Progenitor cell of endocrine pancreas (in vitro differentiated cells): ENCODE measurements at places on chromosomes 12 and 14.
A peak's percentile ranks its signal among the peaks of the same experiment; 100 is the strongest.

GRCh38 chr12:74321381-74321780, 216.3 kb upstream of the ATXN7L3B start:
- no peak for DNase-seq

- no peak for DNase-seq
These were observed 126.4 kb downstream of the SCN8A start for GRCh38 chr12:51717326-51717925.

GRCh38 chr12:116443821-116444589, 115.2 kb upstream of the MAP1LC3B2 start:
- no peak for DNase-seq

- DNase-seq, result peak; percentile 39
These were observed 25.8 kb upstream of the STRAP start for GRCh38 chr12:15856097-15856982.

GRCh38 chr12:116556964-116557698, 2.0 kb upstream of the MAP1LC3B2 start:
- DNase-seq, result no peak

DNA sequence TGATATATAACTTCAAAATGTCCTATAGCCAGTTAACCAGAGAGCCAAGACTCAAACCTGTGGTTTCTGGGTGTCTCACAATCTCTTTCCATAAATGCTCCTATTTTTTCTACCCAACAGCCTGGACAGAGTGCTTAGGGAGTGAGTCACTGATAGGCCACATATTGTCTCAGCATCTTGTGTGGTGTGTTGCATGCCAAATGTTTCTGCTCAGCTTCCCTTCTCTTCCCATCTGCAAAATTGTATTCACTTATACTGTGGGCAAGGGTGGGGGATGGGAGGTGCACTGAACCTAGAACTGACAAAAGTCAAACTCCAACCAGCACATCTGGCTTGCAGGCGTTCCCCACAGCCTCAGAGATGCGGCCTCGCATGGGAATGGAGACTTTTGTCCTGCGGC, 123.3 kb downstream of the KCNA5 start:
- DNase-seq, result no peak

- peak; percentile 49 for DNase-seq
These were observed 129.2 kb downstream of the GCH1 start for GRCh38 chr14:54773171-54774006.

DNA sequence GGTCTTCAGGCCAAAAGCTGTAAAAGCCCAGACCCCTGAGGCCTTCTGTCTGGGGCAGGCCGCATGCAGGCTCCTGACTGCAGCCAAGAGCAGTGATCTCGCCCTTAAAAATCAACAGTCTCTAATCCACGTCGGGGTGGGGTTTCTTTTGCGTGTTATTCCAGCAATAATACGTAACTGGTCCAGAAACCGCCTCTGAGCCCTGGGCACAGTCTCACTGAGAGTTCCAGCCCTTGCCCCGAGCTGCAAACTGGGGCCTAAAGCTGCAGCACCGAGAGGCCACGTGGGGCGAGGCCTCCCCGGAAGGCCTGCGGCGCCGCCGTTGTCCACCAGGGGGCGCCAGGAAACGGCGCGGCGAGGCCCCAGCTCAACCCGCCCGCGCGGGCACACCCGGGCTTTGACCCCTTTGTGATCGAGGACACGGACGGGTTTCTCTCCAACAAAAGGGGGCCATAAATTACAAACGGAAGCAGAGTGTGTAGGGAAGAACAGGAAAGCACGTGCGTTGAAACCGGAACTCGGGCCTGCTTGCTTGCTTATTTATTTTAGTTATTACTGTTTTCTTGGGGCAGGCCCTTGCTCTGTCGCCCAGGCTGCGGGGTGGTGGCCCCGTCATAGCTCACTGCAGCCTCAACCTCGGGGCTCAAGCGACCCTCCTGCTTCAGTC, 87.2 kb downstream of the NINJ2 start:
- peak; percentile 91 for DNase-seq

- no peak for DNase-seq
These were observed 587 bp downstream of the SELPLG start for GRCh38 chr12:108633081-108633533.

GRCh38 chr12:107331471-107331870, 238.1 kb upstream of the CRY1 start:
- DNase-seq, result no peak

DNA sequence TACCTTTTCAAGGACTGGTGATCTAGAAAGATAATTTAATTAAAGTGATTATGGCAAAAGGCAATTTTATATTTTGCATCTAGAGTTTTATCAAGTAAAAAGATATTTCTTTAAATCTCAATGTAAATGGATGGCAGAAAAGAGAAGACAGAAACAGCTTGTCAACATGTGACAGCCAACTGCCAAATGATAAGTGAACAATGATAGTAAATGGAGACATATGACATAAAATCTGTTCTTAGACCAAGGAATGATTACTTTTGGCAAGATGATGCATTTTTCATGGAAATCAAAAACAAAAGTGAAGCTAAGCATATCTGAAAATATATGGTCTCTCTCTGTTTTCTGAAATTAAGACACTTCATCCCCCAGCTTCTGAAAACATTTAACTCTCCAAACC, 1730.7 kb upstream of the FLRT2 start:
- DNase-seq, result no peak

GRCh38 chr12:84375449-84376170, 537.0 kb downstream of the SLC6A15 start:
- no peak for DNase-seq

DNA sequence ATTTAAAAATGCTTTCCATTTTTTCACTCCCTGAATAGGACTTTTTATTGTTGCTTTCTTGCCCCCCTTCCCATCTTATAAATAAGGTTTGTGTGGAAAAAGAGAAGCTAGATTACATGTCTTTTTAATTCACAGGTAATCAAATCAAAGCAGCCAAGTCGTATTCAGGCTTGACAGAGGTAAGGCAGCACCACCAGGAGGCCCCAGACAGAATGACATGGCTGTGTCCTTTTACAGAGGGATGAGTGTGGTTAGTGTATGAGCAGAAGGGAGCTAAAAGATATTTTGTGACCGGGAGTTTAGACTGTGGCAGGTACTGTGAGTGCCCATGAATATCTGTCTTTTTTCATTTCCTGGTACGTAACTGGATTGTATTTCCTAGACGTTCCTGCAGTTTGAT, 596.1 kb downstream of the ETNK1 start:
- DNase-seq, result no peak

- no peak for DNase-seq
These were observed 535.3 kb upstream of the TMEM132C start for GRCh38 chr12:127731657-127732056.

GRCh38 chr14:87181288-87181687, 811.7 kb downstream of the GALC start:
- no peak for DNase-seq

- DNase-seq, result no peak
These were observed 206.4 kb upstream of the GZMB start for GRCh38 chr14:24840204-24840893.

DNA sequence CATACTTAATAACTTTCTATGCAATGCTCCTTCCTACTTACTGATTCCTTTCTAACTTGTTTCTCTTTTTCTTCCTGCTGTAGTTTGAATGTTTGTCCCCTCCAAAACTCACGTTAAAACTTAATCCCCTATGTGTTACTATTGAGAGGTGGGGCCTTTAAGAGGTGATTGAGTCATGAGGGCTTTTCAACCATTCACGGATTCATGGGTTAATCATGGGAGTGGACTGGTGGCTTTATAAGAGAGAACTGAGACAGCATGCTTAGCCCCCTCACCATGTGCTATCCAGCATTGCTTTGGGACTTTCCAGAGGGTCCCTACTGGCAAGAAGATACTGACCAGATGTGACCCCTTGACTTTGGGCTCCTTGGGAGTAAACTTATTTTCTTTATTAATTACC, 66.0 kb upstream of the TRIM9 start:
- no peak for DNase-seq

DNA sequence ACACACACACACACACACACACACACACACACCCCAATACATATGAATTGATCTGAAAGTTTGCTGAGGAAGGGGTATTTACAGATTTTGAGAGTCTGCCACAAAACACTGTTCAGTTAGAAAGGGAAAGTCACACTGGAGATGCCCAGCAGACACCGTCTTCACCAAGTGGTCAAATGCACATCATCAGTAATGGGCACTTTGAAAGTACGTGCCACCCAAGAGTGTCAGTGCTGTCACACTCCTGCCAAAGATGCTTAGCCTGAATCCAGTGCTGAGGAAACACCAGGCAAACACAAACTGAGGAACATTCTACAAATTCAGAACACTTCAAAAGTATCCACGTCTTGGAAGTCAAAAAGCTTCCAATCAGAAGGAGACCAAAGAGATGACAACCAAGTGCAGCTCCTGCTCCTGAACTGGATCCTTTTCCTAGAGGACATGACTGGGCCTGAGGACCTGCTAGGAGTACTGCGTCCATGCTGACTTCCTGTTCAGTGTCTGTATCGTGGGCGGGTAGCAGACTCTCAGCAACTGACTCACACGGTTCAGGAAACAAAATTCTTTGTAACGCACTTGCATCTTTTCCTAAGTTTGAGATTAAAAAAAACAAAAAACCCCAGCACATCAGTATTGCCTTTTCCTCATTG, 18.6 kb downstream of the PSMC1 start:
- no peak for DNase-seq

GRCh38 chr12:106282457-106283097, 20.0 kb upstream of the TCP11L2 start:
- DNase-seq, result no peak

- no peak for DNase-seq
These were observed 42.6 kb upstream of the TBX5 start for GRCh38 chr12:114448618-114448933.

DNA sequence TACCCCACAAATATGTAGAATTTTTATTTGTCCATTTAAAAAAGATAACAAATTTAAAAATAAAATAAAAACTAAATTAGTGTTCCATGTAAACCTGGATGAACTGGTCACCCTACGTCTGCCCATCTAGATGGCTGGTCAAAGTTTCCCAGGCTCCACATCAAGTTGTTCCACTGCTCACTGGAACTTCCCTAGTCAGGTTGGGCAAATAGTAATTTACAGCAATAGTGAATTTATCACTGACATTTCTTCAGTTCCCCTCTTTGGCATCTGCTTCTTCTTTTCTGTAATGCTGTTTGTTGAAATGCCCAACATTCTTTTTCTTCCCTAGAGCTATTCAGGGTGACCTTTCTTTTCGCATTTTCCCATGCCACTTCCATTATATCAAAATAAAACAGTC, 272.7 kb upstream of the BTG1 start:
- no peak for DNase-seq

- DNase-seq, result no peak
These were observed 35.8 kb downstream of the FBXO34 start for GRCh38 chr14:55306938-55307589.

GRCh38 chr12:49945394-49946080, 5.0 kb upstream of the AQP2 start:
- DNase-seq, result peak; percentile 70

- no peak for DNase-seq
These were observed 22.9 kb upstream of the EVL start for GRCh38 chr14:100042286-100042685.

GRCh38 chr12:102964872-102965271, 7.4 kb downstream of the ASCL1 start:
- DNase-seq, result peak; percentile 29

- no peak for DNase-seq
These were observed 54.9 kb upstream of the SRSF5 start for GRCh38 chr14:69711881-69712560.

DNA sequence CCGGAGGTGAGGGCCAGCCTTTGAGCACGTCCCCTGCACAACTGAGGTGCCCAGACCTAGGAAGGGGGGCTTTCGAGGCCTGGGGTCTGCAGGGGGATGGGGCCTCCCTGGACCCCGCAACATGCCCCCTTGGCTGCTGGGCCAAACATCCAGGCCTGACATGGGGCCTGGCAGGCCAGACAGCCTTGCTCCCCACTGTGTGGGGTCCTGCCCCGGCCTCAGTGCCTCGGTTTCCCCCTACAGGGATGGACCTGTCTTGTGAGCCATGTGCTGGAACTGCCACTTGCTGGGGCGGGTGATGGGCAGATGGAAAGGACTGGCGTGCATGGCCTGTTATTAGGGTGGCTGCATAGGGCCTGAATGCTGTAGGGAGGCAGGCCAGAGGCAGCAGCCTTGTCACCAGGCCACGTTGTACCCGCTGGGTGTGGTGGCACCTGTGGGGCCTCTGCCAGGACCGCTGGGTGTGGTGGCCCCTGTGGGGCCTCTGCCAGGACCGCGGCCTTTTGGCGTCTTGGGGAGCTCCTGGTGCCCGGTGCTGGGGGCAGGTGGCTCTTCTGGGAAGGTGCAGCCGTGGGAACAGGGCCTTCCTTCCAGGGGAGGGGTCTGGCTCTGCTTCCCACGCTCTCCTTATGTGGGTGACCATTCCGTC, 20.4 kb downstream of the ASPG start:
- DNase-seq, result no peak

DNA sequence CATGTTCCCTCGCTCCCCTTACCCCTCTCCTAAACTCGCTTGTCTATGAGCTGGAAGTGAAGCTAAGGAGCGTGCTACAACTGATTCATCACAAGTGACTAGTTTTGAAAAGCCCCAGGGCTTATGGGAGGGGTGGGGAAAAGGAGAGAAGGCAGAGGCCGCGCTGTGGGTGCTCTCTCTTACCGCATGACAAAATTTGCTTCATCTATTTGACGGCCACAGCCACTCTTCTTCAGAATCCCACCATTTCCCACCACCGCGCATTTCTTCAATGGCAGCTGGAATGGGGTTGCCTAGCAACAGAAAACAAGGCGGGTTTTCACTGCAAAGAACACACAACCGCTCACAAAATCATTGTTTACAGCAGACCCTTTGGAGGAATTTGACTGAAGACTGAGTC, 79.4 kb downstream of the ST8SIA1 start:
- no peak for DNase-seq

GRCh38 chr14:105323663-105324062, 9.1 kb downstream of the PACS2 start:
- no peak for DNase-seq

- no peak for DNase-seq
These were observed 27.2 kb upstream of the ALG10B start for GRCh38 chr12:38289396-38289795.

- no peak for DNase-seq
These were observed 1817.4 kb upstream of the FLRT2 start for GRCh38 chr14:83712418-83713129.

DNA sequence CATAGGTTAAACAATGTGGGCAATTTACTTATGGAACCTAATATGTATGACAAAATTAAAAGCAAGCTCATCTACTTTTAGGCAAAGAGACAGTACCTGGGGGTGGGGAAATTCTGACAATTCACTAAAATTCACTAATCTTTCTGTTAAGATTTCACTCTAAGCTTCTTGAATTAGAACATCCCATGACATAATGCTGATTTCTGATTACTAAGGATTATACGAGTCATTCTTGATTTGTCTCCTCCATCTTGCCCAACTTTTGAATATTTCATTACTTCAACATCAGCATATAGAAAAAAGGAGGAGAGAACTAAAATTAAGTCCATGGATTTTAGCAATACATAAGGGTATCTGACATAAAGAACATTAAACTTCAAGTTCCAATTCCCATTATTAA, 2.4 kb downstream of the CEP83 start:
- no peak for DNase-seq

- no peak for DNase-seq
These were observed 26.8 kb upstream of the TOMM20L start for GRCh38 chr14:58368956-58369355.
